ENCODE measurements at places on chromosomes 5 and 9. TPM values are rescaled to one million over a fixed set of nuclear protein-coding genes. Genes with fewer than 3 reads are reported as not detected.

DNA sequence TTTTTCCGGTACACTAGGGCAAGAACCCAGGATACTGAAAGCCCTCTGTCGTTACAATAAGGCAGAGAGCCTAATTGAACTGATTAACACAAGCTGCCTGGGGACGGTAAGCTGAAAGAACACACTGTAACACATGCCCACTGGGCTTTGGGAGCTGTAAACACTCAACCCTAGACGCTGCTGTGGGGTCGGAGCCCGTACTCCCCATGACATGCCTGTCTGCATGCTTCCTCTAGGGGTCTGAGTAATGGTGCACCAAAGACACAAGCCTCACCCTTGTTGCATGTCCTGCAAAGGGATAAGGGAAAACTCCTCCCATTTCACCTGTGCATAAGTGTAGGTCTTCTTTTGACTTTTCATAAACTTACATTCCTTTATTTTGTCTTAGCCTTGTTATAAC lies 194.0 kb downstream of the FBXL7 start:
- H3K36me3 ChIP-seq: no peaks in the 10 kb centered on the region
- H3K27ac ChIP-seq: no peak overlapping the region
- H3K27me3 ChIP-seq: no peaks in the 10 kb centered on the region
- DNase-seq: no peak
- no peak overlapping the region for H3K4me3 ChIP-seq

Gene PCAT7
- not detected for total RNA-seq

Gene OBP2B
- 0.75 TPM for total RNA-seq

Gene PCDH12
- total RNA-seq: 5.7 TPM

Gene RLN1
- total RNA-seq: not detected

Gene NUTM2F
- not detected for total RNA-seq

Gene CDC20B
- not detected for total RNA-seq
